Lower leg skin (tissue), 4 donors: ENCODE measurements at places on chromosomes 1 and 21. TPM values are rescaled to one million over a fixed set of nuclear protein-coding genes. Genes with fewer than 3 reads are reported as not detected.

- DNase-seq, result no peak
These were observed 324.2 kb downstream of the SEC16B start for GRCh38 chr1:177645491-177646190.

GRCh38 chr1:168476588-168477385 lies 67.0 kb downstream of the XCL2 start:
- peak; percentile 22 for DNase-seq

Gene ALX3
- total RNA-seq, result not detected

- no peak for DNase-seq
These were observed 488.0 kb downstream of the LMO4 start for GRCh38 chr1:87816646-87817045.

- DNase-seq, result no peak
These were observed 923.1 kb upstream of the TMPRSS15 start for GRCh38 chr21:19326531-19327319.

GRCh38 chr1:107140703-107141490 lies at the start of gene NTNG1:
TSS of gene NTNG1 (plus strand) at chr1:107141039.
- DNase-seq, result no peak

Gene CD1D
- total RNA-seq, result 0.46 TPM

DNA sequence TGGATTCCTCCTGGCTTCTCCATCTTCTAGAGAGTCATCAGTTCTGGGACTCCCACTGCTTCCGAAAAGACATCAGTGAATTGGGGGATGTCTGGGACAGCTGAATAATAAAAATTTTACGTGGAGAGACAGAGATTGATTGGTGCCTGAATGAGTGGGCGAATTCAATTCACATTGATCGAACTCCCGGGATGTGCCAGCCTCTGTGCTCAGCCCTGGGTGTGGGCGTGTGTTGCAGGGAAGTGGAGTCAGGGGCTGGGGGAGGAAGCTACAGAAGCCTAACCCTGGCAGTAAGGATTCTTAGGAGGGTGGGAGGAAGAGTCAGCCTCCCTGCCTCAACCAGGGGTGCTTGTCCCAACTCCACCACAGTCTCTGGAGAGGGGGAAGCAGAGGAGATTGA lies 18.0 kb upstream of the STUM start:
- DNase-seq, result no peak

Gene KRTAP10-10
- total RNA-seq, result 5.3 TPM

GRCh38 chr1:171152549-171152948 lies 32.6 kb upstream of the FMO2 start:
- DNase-seq, result no peak

Gene FCRL6
- total RNA-seq, result 0.80 TPM

Gene KMO
- 0.15 TPM for total RNA-seq

DNA sequence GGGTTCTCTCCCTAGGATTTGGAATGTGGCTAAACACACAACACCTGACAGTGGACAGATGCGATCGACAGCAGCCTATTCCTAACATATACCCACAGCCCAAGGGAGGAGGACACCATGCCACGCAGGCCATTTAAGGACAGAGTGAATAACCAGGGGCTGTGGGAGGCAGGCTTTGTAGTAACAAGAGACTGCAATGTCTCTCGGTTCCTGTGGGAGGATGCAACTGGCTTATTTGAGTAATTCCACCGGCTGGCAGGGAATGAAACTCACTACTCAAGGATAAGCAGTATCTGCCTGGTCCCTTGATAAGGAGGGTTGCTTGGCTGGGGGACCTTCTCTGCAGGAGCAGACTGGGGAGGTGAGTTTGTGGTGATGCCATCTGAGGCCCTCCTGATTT lies 109.6 kb downstream of the PCP4 start:
- peak; percentile 20 for DNase-seq

Gene GPR157
- total RNA-seq, result 67.7 TPM

DNA sequence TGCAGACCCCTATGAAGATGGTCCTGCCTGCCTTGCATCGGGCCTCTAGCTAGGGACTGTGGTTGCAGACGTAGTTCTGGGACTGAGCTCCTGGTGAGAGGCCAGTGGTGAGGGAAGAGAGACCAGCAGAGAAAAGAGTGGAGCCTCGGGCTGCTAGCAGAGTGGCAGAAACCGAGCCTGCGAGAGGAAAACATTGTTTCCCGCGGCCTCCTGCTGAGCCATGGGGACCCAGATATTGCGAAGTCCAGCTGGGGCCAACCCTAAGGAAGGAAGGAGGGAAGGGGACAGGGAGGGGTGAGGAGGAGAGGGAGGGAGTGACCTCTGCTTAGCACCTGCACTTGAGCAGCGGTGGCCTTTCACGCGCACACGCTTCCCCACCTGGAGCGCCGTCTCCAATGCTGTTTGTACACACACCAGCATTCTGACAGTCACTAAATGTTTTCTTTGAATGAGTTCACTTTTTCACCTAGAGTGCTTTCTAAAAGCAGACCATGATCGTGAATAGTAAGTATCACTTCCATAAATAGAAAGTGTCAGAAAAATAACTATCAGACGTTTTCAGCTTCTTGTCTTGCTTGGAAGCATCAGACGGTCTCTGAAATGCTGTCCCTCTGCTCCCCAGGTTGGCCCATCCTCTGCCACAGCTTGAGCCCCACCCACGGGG lies 2.5 kb upstream of the FNDC10 start:
- DNase-seq, result no peak

DNA sequence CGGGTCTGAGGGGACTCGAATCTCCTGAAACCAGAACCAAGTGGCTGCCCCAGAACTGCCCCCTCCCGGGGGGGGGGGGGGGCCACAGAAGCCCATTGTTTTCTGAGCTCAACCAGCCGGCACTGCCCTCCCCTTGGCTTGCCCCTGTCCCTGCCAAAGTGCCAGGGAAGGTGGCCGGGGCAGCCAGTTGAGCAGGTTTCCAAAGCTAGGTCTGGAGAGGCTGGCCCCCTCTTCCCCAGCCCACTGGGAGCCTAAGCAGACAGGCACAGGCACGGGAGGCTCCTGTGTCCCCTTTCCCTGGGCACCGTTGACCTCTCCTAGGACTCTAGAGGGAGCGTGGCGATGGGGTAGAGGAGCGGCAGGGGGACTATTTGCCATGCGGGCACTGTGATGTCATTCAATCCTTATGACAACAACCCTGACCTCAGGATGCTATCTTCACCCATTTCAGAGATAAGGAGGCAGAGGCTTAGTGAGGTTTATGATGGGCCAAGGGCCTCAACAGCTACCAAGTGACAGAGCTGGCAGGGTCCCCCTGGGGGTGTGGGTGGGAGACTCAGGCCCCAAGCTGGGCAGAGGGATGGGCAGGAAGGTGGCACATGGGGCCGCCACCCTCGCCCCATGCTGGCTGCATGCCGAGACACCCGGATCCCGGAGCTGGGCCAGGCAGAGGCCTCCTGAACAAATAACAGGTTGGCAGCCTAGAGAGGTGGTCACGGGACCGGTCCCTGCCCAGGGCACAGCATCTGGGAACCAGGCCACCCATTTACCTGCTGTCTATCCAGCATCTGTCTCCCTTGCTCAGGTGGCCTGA lies 35.0 kb downstream of the RAP1GAP start:
- DNase-seq, result no peak

DNA sequence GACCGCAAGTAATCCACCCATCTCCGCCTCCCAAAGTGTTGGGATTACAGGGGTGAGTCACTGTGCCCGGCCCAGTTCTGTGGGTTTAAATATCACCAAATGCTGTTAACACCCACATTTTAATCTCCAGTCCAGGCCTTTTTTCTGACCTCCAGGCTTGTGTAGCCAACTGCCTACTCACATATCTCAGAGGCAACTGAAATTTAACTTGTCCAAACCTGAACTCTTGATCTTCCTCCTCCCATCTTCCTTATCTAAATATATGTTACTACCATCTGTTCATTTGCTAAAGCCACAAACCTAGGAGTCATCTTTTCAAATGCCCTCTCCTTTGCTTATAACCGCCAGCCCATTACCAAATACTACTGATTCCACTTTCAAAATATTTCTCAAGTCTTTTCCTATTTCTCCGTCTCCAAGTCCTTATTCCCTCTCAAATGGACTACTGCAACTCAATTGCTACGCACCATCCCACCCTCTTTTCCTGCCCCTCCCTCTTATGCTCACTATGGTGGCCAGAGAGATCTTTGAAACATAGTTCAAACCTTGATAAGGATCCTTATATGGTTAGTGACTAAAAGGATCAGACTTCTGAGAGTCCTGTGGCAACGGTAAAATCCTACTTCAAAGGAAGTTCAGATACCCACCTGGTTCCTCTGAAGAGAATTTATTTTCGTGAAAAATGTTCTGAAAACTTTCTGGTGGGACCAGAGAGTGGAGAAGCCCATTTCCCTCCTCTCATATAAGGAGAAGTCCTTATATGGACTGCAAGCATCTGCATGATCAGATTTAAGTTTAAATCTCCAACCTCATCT lies 78.5 kb upstream of the CDC42BPA start:
- no peak for DNase-seq

GRCh38 chr1:107404756-107405155 lies 263.9 kb downstream of the NTNG1 start:
- DNase-seq, result no peak

GRCh38 chr1:29569971-29570634 lies 333.8 kb downstream of the PTPRU start:
- DNase-seq, result no peak

GRCh38 chr1:24849672-24850295 lies 80.3 kb downstream of the RUNX3 start:
- DNase-seq, result no peak

Gene ATP6V1G3
- not detected for total RNA-seq

DNA sequence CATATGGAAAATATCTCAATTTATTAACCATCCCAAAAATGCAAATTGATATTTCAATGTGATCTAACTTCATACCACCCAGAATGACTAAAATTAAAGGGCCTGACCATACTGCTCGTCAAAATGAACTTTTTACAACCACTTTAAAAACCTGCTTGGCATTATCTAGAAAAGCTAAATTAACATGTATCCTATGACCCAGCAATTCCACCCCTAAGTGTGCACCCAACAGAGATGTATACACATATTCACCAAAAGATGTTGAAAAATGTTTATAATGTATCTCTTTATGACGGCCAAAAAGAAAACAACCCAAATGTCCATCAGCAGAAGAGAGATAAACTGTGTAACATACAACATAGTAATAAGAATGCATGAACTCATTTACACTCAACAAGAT lies 1.6 kb upstream of the BCAR3 start:
- DNase-seq, result no peak

GRCh38 chr1:48177257-48177656 lies 45.3 kb upstream of the SLC5A9 start:
- DNase-seq, result no peak

GRCh38 chr1:224851848-224852261 lies 77.6 kb upstream of the DNAH14 start:
- no peak for DNase-seq

DNA sequence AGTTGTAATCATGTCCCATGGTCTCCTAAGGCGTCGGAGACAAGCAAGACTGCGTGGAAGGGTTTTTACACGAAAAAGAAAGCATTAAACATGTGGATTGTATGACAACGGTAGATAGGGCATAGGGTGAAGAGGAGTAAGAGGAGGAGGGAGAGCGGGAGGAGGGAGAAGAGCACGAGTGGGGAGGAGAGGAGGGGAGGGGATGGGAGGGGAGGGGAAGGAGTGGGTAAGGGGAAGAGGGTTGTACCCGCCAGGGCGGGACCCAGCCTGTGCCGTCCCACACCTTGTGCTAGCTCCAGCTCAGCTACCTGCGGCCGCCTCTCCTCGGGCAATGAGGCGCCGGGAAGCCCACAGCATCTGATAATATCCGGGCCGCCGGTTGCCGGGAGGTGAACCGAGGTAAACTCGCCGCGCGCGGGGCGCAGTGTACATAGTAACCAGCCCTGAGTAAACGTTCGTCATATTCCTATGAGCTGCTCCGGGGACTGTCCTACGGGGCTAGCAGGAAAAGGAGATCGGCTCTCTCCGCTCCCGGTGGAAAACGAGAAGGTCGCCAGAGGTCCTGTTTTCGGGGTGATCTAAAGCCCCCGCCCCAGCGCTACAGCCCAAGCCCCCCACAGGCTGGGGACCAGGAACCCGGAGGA lies 449 bp upstream of the RCAN3 start:
- peak; percentile 94 for DNase-seq

Gene OR2L2
- not detected for total RNA-seq

Gene MYOM3
- total RNA-seq, result 1.9 TPM

- DNase-seq, result no peak
These were observed 29.7 kb upstream of the KDM4A start for GRCh38 chr1:43619996-43620920.

Gene PLA2G4A
- total RNA-seq, result 12.0 TPM

- no peak for DNase-seq
These were observed 8.9 kb upstream of the FMO3 start for GRCh38 chr1:171081763-171082201.

GRCh38 chr1:15299806-15300205 lies 52.8 kb downstream of the FHAD1 start:
- DNase-seq, result no peak

- DNase-seq, result no peak
These were observed 11.5 kb upstream of the S100A2 start for GRCh38 chr1:153577138-153577537.

- DNase-seq, result no peak
These were observed 322.5 kb downstream of the HLX start for GRCh38 chr1:221201773-221202172.

Gene COL11A1
- total RNA-seq, result 0.46 TPM

GRCh38 chr1:55572878-55573734 lies 357.9 kb upstream of the USP24 start:
- no peak for DNase-seq

Gene CASZ1
- 158 TPM for total RNA-seq

DNA sequence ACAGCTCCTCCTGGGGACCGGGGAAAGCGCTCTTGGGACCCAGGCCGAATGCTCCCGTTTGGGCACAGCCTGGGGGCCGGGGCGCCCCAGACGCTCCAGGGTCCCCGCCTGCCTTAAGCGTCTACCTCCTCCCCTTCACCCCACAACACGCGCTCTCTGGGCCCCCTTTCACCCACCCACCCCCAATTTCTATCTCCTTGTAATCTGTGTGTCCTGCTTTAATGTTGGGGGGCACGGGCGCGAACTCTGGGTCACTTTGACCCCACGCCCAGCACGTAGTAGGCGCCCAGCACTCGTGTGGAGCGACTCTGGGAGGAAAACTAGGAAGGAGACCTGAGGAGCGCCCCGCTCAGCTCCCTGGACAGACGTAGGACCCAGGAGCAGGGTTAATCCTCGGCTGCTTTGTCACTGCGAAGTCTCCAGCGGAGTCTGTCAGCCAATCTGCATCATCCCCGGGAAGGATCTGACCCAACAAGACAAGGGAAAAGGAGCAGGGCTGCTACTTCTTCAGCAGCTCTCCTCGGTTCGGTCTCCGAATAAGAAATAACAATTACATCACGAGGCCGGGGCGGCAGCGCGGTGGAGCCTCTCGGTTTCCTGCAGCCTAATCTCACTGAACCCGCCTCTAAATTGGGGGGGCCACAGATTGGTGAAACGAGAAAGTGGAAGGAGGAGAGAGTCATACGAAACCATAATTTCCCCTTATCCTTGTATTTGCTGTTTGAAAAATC lies 757 bp upstream of the NRIP1 start:
- DNase-seq, result peak; percentile 78
